ENCODE measurements at places on chromosomes 16 and 17.

DNA sequence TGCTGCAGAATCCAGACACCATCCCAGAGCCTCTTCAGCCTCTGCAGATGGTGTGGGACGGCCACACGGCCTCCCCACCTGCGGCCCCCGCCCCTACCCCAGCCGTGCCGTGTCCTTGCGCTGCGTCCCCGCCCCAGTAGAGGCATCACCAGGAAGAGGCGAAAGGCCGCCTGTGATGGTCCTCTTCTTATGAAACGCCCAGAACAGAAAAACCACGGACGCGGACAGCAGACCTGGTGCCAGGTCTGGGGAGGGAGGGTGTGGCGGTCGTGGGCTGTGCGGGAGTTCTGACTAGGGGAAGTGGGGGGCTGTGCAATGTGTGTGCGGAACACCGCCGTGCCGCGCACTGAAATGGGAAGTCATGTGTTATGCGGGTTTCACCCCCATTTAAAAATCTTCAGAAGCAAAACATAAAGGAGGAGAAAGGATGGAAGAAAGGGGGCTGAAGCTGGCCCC is 25.5 kb downstream of the ACSF3 start:
- no peak for DNase-seq

DNA sequence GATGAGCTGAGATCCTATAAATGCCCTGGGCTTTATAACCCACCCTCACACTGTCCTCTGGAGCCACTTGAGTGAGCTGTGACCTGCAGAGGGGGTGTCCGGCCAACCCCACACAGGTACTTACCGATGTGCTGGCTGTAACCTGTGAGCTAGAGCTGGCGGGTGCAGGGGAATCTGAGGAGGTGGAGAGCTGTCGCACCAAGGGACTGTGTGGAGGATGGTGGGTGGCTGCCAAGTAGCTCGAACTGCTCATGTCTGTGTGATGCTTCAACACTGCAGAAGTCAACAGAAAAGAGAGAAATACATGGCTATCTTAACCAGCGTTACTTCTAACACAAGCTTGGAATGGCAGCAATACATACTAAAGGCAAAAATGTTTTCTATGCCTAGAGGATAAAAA is 39.4 kb downstream of the STH start:
- no peak for DNase-seq

- DNase-seq, result peak; percentile 48
These were observed 390 bp downstream of the ZNRF1 start for GRCh38 chr16:74999219-74999608.

- DNase-seq, result peak; percentile 73
These were observed 27.9 kb downstream of the NLRC5 start for GRCh38 chr16:57017251-57017650.

DNA sequence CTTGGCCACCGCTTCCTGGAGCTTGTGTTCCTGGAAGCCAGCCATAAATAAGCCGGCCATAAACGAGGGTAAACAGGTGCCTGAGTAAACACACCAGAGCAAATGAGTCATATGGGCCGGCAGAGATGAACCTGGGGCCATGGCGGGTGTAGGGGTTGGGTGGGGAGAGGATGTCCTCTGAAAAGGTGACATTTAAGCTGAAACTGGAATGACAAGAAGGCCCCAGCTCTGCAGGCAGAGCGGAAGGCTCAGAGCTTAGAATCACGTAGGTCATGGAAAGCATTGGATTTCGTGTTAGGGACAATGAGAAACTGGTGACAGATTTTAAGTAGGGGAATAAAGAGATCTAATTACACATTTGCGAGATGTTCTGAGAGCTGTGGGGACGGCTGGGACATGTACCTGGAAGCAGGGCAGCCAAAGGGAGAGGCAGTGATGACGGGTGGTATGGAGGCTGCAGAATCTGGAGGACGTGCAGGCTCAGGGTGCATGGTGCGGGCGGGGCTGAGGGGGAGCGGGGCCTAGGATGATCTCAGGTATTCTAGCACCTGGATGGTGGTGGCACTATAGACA is 8.1 kb upstream of the DNASE1 start:
- DNase-seq, result no peak

DNA sequence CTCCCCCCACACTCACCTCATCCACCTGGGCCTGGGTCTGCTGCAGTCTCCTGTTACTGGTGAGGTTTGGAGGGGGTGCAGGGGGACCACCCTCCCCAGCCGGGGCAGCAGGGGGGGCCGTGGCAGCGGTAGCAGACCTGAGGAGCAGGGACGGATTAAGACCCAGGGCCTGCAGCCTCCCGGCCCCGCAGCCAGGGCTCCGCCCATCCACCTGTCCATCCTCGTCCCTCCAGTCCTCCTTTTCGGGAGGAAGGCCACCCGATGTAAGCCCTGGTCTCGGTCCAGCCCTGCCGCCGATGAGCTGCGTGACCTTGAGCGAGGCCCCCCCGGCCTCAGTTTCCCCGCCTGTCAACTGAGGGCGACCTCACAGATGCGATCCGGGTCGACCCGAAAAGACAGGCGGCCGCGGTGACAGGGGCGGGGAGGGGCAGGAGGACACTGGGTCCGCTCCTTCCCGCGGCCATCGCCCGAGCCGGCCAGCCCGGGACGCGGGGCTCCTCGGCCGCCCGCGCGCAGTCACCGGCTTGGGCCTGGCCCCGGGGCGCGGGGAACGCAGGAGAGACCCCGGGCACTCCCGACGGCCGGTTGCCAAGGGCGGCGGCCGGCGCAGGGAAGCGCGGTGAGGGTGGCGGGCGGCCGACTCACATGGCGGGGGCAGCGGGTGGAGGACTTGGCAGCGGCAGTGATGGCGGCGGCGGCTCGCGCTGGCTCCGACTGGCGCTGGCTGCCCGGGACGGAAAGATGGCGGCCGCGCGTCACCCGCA is at the start of gene VAMP2:
TSS of gene VAMP2 (minus strand) at position 716 of the 764 bp plus-strand sequence. CDS start at position 647, 69 bp downstream.
- DNase-seq, result peak; percentile 79

DNA sequence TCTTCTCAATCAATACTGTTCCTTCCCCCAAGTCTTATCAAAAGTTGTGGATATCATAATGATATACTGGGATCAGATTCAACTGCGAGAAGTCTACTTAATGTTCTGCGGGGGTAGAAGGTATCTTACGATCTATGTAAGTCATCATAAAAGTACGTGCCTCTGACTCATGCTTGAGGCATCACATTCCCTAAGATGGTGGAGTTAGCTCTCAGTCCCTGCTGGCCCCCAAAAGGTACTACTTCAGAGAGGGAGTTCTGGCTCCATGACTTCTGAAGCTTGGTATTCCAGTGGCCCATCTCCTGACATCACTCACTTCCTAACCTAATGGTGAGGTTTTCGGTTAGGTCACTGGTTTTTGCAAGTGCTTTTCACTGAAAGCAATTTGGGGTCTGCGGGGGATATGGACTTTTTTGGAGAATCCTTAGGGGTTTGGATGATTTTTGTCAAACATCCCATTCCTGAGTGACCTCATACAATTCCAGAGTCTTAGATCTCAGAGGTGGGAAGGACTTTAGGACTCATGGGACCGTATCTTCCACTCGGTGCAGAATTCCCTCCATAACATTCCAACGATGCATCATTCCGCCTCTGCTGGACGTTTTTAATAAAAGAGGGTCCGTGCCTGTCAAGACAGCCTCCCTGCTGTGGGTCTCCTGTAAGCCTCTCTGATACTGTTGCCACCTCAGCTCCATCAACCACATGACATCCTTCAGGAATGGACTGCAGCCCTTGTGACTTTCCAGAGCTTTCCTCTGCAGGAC is 74.3 kb downstream of the DYNLRB2 start:
- DNase-seq, result peak; percentile 84

- no peak for DNase-seq
These were observed 14.0 kb upstream of the RASL10B start for GRCh38 chr17:35717475-35717874.

All from RKO (cell line).